Activated B cell treated with CpG ODN at 0.5 μM for 24 hours (primary cell): ENCODE measurements at places on chromosomes 12 and 14. TPM values are rescaled to one million over a fixed set of nuclear protein-coding genes. Genes with fewer than 3 reads are reported as not detected.

DNA sequence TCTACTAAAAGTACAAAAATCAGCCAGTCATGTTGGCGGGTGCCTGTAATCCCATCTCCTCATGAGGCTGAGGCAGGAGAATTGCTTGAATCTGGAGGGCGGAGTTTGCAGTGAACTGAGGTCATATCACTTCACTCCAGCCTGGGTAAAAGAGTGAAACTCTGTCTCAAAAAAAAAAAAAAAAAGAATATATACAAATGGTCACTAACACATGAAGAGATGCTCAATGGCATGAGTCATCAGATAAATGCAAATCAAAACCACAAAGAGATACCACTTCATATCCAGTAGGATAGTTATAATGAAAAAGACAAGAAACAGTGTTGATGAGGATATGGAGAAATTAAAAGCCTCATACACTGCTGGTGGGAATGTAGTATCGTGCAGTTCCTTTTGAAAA is 33.6 kb upstream of the METAP2 start:
- DNase-seq, result no peak

GRCh38 chr14:69151458-69152180 is 1.3 kb downstream of the DCAF5 start:
- peak; percentile 72 for DNase-seq

GRCh38 chr12:69828897-69829296 is 3.9 kb downstream of the MYRFL start:
- no peak for DNase-seq

Gene USP15
- 122 and 150 TPM in 2 replicates for total RNA-seq

Gene C12orf54
- not detected in 2 replicates for total RNA-seq

DNA sequence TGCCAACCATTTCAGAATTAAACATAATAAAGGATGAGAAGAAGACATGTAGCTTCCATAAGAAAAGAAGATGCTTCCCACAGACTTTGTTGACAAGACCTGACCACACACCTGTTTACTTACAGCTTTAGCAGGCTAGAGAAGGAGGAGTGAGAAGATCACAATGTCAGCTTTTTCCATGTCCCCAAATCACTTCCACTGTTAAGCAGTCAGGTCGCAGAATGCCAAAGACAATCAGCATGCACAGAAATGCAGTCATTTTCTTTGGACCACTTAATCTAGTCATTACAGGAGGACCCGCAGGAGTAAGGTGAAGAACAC is 314.9 kb downstream of the SSPN start:
- no peak for DNase-seq

Gene OTOGL
- not detected in 2 replicates for total RNA-seq

GRCh38 chr14:98018628-98019027 is 1221.4 kb downstream of the VRK1 start:
- no peak for DNase-seq

DNA sequence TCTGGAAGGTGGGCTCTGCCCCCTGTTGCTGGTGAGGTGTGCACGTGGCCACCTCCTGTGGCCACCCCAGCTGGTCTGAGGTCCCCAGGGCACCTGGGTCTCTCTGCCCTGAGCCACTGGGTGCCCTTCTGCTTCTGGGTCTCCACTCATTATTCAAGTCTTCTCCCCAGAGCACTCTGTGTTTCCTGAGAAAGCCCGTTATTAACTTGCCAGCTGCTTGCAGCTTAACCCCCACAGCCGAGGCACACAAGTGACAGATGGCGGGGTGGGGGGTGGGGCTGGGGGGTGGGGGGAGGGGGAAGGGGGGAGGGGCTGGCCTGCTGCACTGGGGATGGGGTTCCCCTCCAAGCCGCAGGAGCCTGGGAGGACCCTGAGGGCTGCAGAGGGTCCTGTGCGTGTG is 40.5 kb downstream of the FBRSL1 start:
- no peak for DNase-seq

Gene TAS2R31
- 4.3 and 5.3 TPM in 2 replicates for total RNA-seq

DNA sequence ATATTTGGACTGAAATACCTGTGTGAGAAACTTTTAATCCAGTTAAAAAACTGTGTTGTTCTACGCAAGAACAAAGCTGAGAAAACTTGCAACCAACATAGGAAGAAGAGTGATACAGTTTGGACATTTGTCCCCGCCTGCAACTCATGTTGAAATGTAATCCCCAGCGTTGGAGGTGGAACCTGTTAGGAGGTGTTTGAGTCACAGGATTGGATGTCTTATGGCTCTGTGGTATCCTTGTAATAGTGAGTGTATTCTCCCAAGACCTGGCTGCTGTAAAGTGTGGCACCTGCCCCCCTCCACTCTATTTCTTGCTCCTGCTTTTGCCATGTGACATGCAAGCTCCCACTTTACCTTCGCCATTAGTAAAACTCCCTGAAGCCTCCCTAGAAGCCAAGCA is 28.6 kb upstream of the ADAM20 start:
- DNase-seq, result no peak

DNA sequence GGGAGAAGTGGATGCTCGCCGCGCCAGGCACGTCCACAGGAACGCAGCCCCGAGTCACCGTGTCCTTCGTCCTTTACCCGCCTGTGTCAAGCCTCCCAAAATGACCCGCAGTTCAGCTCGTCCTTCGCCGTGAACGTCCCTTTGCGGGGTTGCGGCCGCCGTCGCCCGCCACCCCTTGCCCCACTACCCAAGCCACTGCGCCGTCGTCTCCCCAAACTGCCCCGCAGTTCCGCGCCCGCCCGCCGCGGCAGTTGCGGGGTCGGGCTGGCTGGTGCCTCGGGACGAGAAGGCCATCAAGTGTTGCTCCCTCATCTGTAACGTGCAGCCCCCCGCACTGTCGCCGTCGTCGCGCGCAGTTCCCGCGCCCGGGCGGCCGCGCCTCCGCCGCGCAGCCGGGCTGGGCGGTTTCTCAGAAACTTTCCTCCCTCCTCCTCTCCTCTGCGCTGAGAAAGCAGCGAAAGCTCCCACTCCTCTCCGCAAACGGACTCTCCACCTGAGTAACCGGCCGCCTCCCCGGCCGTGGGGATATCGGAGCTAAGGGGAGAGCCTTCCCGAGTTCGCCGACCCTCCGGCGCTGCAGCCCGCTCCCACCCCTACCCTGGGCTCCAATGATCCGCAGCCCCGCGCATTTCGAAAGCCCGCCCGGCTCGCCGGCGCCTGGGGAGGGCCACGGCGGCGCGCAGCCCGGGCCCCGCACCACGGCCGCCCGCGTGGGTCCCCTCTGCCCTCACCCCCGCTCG is 6.7 kb downstream of the CDKN1B start:
- DNase-seq, result peak; percentile 58

Gene CLEC2B
- 18.4 and 19.1 TPM in 2 replicates for total RNA-seq

- no peak for DNase-seq
These were observed 209.3 kb downstream of the TTC8 start for GRCh38 chr14:89033756-89034155.

DNA sequence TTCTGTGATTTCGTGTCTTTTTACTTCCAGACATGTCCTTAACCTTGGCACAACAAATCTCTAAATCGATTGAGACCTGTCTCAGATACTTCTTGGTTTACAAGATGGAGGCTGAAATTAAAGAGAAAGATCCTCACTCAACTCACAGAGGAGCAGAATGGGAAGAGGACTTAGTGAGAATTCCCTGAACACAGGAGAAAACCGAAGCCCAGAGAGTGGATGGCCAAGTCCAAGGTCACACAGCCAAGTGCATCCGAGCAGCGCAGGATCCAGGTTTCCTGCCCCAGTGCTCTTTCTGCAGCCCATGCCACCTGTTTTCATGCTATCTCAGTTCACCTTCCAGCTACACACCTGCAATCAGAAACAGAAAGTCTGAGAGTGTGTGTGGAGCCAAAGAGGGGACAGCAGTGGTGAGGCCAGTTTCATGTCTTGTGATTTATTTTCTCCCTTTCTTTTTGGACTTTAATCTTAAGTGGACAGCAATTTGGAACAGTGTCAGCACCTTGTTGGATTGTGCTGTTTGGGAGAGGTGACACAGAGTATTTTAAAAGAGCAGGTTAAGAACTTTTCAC is 22.9 kb upstream of the TCL1B start:
- DNase-seq, result no peak

- DNase-seq, result no peak
These were observed 64.8 kb downstream of the GNS start for GRCh38 chr12:64694130-64695040.

DNA sequence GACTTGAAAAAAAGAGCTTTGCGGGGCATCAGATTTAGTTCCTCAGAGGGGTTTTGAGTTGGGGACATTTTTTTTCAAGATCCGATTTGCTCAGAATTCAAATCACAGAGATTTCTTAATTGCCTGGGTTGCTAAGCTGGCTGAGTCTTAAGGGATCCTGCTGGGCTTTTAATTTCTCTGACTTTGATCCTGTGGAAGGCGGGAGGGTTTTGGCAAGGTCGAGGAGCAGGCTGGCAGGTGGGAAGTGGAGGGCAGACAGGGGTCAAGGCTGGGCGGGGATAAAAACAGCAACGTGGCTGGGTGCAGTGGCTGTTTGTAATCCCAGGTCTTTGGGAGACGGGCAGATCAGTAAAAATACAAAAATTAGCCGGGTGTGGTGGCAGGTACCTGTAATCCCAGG is 33.5 kb upstream of the CCDC63 start:
- no peak for DNase-seq

Gene RD3L
- not detected in 2 replicates for total RNA-seq

DNA sequence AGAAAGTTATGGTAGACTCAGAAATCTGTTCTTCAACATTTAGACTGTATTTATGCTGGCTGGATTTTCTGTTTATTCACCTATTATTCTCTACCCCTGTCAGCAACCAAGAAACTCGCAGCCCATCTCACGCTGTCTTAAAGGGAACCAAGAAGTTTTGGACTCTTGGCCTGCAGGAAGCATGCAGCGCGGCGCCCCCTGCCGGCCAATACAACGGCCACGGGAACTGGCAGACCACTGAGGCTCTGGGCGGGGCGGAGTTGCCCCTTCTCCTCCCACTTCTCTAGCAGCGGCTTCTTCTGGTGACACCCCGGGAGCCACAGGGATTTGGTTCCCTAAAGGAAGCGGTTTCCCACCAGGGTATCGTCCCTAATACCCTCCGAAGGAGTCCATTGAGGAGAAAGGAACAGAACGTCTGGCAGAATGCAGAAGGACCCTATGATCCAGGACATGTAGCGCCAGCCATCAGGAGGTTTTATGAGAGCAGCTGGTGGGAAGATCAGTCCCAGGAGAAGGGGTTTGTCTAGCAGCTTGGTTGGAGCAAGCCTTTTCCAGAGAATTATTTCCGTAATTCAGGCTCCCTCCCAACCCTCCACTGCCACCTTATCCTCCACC is 21.0 kb upstream of the RNASE2 start:
- DNase-seq, result no peak

- DNase-seq, result no peak
These were observed 53.1 kb downstream of the EIF2S3B start for GRCh38 chr12:10558789-10559188.

Gene PMCH
- total RNA-seq, result not detected in 2 replicates

Gene SMCO2
- not detected in 2 replicates for total RNA-seq

- DNase-seq, result no peak
These were observed 1.7 kb downstream of the RDH16 start for GRCh38 chr12:56955631-56956256.

Gene ENDOU
- total RNA-seq, result 0.24 and 0.37 TPM in 2 replicates

Gene NPFF
- not detected in 2 replicates for total RNA-seq

Gene GPR132
- total RNA-seq, result 43.4 and 48.5 TPM in 2 replicates

Gene SAMD15
- 0.71 and 1.00 TPM in 2 replicates for total RNA-seq

DNA sequence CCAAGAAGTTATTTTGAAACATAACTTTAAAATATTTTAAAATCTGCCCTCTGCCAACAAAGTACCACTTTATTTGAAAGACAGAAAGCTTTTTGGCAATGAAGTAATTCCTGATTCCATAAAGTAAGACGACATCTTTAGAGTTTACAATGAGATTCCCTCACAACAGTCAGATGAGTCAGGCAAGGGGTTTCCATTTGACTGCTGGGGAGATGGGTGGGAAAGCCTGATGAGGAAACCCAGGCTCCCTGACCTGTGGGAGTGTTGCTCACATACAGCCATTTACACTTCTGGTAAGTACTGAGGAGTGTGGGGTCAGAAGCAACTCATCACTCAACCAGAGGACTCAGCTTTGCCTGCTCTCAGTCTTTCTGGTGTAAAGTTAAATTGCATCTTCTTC is 10.2 kb downstream of the KITLG start:
- DNase-seq, result no peak

Gene DDX23
- total RNA-seq, result 116 and 118 TPM in 2 replicates

DNA sequence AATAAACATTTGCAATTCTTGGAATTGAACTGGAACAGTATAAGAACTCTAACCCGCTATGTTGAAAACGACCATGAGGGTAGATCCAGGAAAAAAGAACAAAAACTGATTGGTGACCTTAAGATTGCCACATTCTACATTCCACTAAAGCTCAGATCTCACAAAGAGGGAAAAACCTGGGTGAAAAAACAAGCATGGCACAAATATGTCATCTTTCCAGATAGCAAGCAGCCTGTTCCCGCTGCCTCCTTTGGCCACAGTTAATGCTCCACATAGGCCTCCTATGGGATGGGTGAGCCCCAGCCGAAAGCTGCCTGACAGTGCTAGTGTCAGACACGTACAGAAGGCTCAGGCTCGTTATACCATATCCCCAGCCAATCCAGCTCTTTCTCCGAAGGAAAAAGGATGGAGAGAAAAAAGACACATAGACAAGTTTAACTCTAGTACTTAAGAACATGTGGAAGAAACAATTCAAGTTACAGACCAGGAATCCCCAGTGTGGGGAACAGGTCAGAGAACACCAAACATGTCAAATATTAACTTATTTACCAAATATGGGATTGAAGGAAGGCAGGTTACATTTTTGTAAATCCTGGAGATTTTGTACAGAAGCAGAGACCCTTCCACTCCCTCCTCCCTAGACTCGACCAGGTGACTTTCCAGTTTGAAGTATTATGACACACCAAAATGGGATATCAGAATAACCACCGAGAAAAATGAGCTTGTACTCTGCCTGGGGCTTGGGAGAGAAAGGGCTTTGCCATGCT is 14.7 kb downstream of the LETMD1 start:
- no peak for DNase-seq

DNA sequence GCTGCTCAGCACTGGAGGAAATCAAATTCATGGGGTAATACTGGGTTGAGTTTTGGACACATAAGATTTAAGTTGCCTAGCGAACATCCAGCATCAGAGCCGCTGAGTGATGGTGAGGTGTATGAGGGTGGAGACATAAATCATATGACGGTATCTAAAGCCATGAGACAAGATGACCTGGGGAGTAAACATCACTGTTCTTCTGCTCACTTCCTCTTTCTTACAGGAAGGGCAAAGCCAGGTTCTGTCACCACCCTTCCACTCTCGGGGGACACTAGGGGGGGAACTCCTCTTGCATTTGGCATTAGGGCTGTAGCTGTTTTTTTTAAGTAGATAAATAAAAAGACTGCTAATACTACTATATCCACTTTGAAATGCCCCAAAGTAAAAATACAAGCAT is 24.0 kb downstream of the PRDM4 start:
- peak; percentile 53 for DNase-seq

DNA sequence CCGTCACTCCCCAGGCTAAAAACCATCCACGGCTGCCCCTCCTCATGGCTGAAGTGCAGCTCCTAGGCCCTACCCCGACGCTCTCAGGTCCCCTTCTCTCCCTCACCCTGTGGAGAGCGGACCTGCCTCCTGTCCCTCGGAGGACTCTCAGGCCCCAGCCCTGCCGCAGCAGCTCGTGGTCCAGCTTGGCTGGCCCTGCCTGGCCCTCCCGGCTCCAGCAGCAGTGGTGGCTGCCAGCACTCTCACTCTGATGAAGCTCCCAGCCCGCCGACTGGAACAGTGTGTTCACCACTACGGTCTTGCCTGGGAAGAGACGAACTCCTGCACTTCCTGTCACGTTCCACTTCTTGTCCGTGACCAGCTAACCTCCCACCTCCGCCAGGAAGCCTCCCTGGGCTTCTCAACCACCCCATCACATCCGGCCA is 11.1 kb downstream of the BAG5 start:
- DNase-seq, result no peak

Gene CLEC2A
- not detected in 2 replicates for total RNA-seq

Gene FGF23
- total RNA-seq, result not detected in 2 replicates

Gene PTHLH
- total RNA-seq, result not detected in 2 replicates
